ENCODE measurements at places on chromosomes 3 and 15.

- no peak for DNase-seq
Observed at GRCh38 chr15:55535436-55535835, 27.4 kb upstream of the DNAAF4 start.

- no peak for DNase-seq
Observed at GRCh38 chr15:50344006-50344464, 11.0 kb downstream of the GABPB1 start.

- no peak for DNase-seq
Observed at GRCh38 chr15:72887376-72887775, 103.8 kb upstream of the ADPGK start.

DNA sequence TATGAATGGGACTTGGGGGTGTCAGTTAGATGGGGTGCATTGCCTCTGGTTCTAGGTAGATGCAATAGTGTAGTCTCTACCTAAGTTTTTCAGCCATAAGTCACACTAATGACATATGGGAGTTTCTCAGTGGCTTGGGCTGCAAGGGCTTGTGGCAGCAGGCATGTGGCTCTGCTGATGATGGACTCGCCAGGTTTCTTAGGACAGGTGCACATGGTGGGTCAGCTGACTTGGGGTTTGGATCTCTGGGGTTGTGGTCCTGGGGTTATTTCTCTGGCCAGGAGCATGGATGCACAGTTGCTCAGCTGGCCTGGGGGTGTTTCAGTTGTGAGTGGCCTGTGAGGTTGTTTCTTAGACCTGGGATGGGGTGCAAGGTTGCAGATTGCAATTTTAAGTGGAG, 120.0 kb upstream of the DCBLD2 start:
- no peak for DNase-seq

- DNase-seq, result no peak
Observed at GRCh38 chr15:63358241-63359029, 23.2 kb downstream of the CA12 start.

- DNase-seq, result peak; percentile 45
Observed at GRCh38 chr3:46947981-46948791, 28.4 kb downstream of the CCDC12 start.

GRCh38 chr15:48647962-48648361, 2.5 kb upstream of the FBN1 start:
- DNase-seq, result no peak

GRCh38 chr15:57578288-57578900, 13.3 kb upstream of the MYZAP start:
- no peak for DNase-seq

- DNase-seq, result no peak
Observed at GRCh38 chr3:195101927-195102608, 168.9 kb downstream of the XXYLT1 start.

GRCh38 chr3:31959951-31960792, 20.9 kb downstream of the OSBPL10 start:
- DNase-seq, result no peak

DNA sequence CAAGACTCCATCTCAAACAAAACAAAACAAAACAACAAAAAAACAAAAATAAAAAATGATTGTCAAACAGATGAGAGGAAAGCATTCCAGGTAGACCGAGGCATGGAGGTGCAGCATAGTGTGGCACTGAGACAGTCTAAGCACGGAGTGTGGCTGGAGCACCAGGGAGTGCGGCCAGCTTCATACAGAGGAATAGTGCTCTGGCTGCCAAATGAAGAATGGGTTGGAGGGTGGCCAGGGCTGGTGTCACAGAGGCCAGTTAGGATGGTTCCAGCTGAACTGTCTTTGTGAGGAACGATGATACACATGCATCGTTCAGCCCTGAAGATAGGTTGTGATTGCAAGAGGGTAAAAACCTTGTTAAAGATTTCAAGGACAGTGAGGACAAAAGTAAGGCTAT, 28.3 kb downstream of the MITF start:
- DNase-seq, result no peak

DNA sequence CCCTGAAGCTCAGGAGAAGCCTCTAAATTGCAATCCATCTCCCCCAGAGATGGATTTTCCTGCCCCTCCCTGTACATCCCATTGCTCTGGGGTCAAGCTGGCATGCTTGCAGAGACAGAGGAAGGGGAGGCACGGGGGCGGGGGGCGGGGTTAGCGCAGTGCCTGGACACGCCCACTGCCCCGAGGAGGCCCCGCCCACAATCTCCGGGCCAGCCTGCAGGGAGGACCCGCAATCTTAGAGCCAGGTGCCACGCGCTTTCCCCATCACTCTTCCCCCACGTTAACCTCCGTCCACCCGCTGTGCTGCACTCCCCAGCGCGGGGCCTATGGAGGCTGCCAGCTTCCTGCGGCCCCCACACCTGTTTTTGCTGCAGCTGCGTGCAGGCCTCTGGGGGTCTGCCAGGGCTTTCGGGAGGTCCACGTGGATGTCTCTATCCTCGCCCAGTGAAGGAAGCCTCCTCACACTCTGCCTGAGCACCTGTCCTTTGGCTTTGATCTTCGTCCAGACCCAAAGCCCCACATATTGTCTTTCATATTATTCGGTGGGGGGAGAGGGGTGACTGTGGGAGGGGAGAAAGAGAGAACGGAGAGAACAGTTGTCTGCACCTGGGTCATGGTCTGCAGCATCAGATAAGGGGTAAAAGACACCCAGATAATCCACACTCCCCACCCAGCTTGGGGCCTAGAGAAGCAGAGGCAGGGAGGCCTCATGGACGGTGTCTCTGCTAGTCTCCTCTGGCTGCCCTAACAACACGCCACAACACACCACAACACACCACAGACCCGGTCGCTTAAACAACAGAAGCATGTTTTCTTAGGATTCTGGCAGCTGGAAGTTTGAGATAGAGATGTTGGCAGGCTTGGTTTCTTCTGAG, 118.0 kb upstream of the MEF2A start:
- DNase-seq, result no peak

- DNase-seq, result no peak
Observed at GRCh38 chr3:20832963-20833362, 647.0 kb upstream of the SGO1 start.

DNA sequence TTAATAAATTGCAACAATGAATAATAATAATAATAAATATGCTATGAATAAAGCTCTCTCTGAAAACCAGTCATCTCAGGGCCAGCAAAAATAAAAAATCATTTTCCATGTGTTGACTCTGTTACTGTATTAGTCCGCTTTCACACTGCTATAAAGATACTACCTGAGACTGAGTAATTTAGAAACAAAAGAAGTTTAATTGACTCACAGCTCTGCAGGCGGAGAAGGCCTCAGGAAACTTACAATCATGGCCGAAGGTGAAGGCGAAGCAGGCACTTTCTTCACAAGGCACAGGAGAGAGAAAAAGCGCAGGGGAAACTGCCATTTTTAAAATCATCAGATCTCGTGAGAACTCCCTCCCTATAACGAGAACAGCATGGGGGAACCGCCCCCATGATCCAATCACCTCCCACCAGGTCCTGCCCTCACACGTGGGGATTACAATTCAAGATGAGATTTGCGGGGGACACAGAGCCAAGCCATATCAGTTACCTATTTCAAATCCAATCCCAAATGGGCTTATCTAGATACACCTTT, 224.1 kb downstream of the IGSF11 start:
- no peak for DNase-seq

- DNase-seq, result no peak
Observed at GRCh38 chr15:40097968-40098476, 10.7 kb downstream of the BMF start.

DNA sequence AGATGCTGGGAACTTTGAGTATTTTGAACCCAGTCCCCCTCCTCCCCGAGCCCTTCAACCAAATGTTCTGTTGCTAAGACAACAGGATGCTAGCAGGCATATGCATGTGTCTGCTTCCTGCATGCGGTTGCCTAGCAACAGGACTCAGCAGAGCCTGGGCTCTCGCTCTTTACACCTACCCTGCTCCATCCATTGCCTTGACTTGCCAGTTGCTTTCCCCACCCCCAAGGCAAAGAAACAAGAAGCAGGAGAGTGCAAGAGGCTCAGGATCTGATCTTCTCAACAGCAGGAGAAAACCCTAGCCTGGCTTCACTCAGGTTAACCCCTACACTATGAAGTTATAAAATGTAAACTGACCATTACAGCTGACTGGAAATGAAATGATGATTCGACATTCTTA, 393.0 kb downstream of the IGSF11 start:
- no peak for DNase-seq

GRCh38 chr3:57555306-57555705, 768 bp upstream of the PDE12 start:
- DNase-seq, result no peak

DNA sequence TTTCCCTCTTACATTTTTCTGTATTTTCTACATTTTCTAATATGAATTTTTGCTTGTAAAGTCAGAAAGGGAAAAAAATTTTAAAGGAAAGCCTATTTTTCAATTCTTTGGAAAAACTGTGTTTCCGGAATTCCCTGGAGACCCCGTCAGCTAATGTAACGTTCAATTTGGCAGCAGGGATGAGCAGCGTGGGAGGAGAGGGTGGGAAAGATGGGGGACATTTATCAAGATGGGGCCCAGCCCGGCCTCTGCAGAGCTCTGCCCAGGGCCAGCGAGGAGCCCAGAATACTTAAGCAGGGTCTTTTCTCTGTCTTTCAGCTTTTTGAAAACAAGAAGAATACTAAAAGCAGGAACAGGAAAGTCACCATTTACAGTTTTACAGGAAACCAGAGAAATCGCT, 129.0 kb downstream of the LRRK1 start:
- no peak for DNase-seq

- no peak for DNase-seq
Observed at GRCh38 chr3:52343946-52344600, 28.0 kb downstream of the DNAH1 start.

DNA sequence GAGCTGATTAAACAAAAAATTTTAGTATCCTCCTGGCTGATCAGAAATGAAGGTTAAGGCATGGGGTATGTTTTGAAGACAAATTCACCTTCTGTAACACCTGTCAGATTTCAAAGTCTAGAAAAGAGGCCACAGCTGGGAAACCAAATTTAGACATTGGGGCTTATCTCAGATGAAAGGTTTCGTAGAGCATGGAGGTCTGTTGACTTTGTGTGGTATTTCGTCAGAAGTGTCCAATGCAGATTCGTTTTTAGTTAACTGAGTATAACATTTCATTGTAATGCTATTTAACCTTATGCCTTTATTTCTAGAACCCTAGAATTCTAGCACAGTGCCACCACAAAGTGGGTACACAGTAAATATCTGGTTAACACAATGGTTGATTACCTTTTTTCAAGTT, 61.7 kb downstream of the FNDC3B start:
- no peak for DNase-seq

- DNase-seq, result no peak
Observed at GRCh38 chr3:27471923-27472550, 12.1 kb downstream of the SLC4A7 start.

- no peak for DNase-seq
Observed at GRCh38 chr3:21158861-21159542, 592.0 kb downstream of the ZNF385D start.

- no peak for DNase-seq
Observed at GRCh38 chr15:98586066-98586465, 62.3 kb upstream of the IGF1R start.

DNA sequence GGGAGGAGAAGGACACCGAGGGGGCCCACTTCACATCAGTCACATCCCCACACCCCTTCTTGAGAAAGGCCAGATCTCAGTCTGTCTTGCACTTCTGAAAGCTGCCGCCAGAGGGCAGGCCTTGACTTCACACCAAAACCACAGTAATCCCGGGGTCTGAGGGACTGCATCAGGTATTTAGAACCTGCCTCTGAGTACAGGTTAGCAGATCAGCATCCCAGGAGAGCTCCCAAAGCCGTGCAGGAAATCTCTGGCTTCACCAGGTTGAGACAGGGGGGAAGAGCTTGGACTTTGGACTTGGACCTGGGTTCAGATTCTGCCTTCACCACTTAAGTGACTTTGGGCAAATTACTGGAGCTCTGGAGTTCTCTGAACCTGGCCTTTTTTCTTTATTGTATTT, 50.3 kb downstream of the LHFPL4 start:
- DNase-seq, result peak; percentile 40

DNA sequence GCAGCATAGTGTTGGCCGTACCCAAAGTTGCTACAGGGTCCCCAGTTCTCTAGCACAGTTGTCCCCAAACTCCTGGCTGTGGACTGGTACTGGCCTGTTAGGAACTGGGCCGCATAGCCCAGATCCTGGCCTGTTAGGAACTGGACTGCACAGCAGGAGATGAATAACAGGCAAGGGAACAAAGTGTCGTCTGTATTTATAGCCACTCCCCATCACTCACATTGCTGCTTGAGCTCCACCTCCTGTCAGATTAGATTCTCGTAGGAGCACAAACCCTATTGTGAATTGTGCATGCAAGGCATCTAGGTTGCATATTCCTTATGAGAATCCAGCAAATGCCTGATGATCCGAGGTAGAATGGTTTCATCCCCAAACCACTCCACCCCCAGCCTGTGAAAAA, 604.0 kb upstream of the LMCD1 start:
- no peak for DNase-seq

DNA sequence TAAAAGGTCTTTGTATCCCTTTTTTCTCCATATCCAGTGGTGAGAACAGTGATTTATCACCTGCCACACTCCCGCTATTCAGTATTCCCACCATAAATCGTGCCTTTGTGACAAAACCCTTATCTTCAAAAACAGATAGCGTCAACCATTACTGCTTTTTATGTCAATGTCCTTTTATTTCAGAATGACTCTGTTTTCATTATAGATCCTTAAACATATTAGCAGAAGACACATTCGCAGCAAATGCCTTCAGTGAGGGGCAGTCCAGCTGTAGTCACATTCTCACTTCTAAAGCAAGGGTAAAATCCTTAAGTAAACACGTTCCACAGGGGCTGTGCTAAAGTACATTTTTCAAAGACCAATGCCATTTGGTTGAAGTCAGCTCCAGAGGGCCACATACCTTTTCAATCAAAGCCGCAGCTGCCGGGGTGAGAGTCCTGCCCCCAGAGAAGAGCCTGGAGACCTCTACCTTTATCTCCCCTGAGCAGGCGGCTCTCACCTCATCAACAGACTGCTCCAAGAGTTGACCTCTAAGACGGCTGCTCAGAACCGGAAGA, 53.4 kb downstream of the PDZRN3 start:
- no peak for DNase-seq

DNA sequence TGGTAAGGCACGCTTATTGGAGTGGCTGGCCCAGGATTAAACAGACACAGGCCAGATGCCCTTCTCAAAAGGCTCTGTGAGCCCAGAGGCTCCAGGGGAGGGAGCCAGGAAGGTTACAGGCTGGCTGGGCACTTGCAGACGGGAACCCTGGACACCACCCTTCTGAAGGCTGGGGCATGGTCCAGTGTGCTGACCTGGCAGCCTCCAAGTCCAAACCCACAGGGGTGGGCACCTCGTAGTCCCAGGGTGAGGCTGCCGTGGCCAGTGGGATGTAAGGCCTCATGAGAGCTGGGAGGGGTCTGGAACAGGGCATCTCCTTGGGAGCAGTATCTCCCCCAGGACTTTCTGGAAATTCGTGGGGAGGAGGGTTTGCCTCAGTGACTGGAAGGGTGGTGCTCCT, 19.6 kb downstream of the EFCC1 start:
- DNase-seq, result no peak

DNA sequence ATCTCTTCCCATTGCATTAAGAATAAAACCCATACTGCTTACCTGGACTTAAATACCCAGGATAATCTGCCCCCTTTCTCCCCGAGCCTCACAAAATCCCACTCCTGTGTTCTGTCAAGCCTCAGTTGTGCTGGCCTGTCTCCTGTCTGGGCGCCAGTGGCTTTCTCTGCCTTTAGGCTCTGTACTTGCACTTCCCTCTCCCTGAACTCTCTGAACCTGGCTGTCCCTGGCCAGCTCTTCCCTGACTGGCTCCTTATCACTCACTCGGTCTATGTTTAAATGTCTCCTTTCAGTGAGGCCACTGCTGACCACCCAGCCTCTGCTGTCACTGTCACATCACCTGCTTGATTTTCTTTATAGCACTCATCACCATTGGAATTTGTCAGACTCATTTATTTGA, 382.7 kb upstream of the PPP2R3A start:
- no peak for DNase-seq

Data from stimulated activated CD8-positive, alpha-beta memory T cell treated with anti-CD3 and anti-CD28 coated beads, Interleukin-7, amount 100 ng/mL, for 1 hour (primary cell).